ENCODE measurements at places on chromosomes 7 and 10.

DNA sequence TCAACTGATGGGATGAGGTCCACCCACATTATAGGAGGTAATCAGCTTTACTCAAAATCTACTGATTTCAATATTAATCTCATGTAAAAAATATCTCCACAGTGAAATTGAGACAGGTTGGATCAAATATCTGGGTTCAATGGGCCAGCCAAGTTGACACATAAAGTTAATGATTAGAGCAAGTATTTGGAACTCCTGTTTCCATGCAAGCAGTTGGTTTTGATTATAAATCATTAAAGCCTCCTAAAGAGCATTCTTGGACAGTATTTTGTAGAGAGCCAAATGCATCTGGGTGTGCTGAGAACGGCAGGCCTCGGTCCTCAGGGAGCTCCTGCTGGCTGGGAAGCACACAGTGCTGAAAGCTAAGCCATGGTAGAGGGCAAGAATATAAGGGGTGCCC, 126.9 kb upstream of the BTBD16 start:
- no peak for DNase-seq

DNA sequence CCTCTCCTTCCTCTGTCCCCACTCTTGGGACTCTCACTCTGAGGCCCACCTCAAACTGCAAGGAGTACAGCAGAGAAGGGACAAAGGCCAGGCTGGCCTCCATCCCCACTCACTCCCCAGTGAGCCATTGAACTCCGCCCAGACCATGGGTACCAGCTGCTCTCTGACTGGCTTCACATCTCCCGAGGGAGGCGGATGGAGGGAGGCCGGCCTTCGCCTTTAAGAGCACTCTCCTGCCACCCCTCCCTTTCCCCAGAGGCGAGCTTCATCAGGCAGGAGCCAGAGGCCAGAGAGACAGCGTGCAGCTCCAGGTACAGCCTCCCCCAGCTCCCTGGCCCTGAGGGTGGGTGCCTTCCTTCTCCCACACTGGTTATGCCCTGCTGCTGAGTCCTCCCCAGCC, 1.8 kb upstream of the LDB3 start:
- DNase-seq: no peak

DNA sequence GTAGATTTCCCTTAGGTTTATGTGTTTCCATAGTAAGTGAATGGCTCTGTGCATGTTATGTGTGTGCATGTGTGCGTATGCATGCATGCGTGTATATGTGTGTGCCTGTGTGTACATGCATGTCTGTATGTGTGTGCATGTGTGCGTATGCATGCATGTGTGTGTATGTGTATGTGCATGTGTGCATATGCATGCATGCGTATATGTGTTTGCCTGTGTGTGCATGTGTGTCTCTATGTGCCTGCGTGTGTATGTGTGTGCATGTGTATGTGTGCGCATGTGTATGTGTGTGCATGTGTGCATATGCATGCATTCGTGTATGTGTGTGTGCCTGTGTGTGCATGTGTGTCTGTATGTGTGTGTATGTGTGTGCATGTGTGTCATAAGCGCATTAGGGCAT, 98.8 kb upstream of the AGBL3 start:
- no peak for DNase-seq

DNA sequence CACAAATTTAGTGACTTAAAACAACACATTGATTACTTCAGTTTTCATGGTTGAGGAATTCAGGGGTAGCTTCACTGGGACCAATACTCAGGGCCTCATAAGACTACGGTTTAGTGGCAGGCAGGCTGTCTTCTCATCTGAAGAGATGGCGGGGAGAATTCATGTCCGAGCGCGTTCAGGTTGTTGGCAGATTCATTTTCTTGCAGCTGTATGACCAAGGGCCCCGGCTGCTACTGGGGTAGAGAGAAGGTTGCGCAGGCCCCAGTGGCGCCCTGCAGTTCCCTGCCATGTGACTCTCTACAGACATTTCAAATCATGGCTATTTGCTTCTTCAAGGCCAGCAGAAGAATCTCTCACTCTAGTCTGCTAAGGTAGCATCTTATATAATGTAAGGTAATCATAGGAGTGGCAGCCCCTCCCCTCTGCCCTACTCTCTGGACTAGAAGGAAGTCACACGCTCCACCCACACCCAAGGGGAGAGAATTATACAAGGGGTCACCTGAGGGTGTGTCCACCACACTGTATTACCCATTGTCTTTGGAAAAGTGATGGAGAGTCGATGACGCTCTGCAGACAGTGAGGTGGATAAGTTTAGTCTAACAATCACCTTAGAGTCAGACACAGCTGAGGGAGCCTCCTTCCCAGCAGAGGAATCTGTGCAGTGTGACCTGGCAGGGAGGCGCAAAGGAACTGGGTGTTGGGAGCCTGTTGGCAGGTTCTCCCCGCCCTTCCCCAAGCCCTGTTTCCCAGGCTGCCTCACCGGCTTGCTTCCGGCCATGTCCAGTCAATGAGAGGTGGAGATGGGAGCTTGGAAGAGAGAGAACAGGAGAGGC, 35.7 kb upstream of the PLEKHA1 start:
- DNase-seq: no peak

Measured in 8988T (cell line).